ENCODE measurements at places on chromosomes 3 and 15.

DNA sequence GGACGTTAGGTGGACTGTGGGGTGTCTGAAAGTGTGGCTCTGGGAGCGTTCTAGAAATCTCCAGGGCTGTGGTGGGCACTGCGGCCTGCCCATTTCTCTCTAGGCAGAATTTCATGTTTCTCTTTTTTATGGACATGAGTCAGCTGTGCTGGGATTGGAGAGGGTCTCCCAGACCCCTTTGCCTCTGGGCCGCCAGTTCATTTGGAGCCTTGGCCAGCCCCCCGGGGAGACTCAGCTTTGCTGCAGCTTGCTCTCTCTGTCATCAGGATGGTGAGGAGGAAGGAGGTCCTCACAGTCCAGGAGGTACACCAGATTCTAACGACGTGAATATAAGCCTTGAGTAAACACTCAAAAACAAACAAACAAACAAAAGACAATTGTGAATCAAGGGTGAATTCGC is 149.6 kb upstream of the RGMA start:
- DNase-seq, result no peak

GRCh38 chr3:39221141-39221530 is 28.7 kb upstream of the XIRP1 start:
- no peak for DNase-seq

GRCh38 chr3:192514081-192514753 is 213.1 kb downstream of the FGF12 start:
- DNase-seq, result no peak

DNA sequence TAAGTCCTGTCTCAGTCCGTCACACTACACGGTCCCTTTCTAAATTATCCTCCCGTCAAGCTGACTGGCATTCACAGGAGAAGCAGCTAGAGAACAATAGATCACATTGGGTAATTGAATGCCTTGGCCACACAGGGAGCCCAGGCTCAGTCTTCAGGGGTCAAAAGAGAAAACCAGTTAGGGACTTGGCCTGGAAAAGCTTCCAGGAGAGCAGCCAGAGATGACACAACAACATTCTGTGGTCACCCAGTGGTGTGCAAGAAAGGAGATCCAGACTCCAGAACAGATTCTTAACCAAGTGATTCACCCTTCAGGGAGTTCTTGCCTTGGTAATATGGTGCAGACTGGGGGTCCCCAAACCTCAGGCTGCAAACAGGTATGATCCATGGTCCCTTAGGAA is 15.9 kb downstream of the ARHGAP31 start:
- peak; percentile 96 for DNase-seq

DNA sequence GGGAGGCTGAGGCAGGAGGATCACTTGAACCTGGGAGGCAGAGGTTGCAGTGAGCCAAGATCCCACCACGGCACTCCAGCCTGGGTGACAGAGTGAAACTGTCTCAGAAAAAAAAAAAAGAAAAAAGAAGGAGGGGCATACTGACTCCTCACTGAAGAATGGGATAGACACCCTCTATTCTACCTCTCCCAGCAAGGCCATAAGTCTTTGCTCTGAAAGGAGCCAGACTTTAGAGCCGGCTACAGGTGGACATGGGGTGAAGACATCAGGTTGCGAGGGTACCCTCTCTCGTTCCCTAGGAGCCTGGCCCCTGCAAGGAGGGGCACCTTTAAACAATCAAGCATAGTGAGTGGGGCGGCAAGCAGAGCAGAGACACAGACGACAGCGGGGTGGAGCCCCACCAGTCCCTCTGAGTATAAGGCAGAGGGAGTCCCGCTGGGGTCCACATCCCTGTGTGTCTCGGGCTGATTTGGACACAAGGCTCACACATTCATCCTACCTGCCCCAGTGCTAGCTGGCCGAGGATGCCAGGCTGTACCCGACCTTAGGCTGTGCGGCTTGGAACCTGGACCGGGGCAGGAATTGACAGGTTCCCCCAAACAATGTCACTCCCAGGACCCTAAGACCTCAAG is 1.1 kb downstream of the GRAMD2A start:
- no peak for DNase-seq

- no peak for DNase-seq
Observed at GRCh38 chr3:59265566-59265965, 215.7 kb upstream of the CFAP20DC start.

GRCh38 chr3:46370839-46371518 is at the start of gene CCR5:
CCR5 (plus strand) TSS chr3:46370946; CDS start chr3:46372903, 1,957 bp downstream.
- no peak for DNase-seq

DNA sequence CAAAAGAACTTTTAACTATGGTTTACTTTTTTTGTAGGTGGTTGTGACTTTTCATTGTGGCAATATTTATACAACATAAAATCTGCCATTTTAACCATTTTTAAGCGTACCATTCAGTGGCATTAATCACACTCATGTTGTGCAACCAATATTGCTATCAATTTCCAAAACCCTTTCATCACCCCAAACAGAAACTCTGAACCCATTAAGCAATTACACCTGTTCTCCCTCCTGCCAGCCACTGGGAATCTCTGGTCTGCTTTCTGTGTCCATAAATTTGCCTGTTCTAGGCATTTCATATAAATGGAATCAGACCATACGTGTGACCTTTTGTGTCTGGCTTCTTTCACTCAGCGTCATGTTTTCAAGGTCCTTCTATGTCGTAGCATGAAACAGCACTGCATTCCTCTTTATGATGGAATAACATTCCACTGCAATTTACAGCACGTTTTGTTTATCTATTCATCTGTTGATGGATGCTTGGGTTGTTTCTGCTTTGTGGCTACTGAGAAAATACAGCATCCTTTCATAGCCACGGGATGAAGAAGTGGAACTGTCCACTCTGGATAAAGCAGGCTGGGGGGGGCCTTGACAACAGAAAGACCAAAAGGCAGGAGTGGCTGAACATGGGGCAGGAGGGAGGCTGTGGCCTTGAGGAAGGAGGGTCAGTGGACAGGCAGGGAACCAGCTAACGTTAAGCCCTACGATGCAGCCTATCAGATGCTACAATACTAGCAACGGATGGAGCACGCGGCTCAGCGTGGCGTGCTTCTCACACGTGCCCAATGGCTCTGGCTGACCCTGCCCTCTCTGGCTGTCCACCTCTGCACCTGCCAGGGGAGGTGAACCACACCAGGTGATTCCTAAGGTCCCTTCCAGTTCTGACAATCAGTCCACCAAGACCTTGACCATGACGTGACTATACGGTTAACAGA is 110.9 kb downstream of the SEC22A start:
- DNase-seq, result no peak

DNA sequence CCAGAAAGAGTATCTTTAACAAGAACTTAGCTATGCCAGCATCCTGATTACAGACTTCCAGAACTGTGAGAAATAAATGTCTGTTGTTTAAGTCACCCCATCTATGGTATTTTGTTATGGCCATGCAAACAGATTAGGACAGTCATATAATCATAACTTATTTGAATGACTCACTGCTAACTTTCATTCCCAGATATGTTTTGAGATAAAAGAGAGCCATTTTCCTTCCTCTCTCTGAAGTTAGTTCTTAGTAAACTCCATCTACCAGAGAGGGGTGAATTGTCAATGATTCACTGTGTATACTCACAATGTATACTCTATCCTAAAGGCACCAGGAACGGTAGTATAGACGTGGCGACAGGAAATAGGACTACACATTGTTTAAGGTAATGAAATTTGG is 179.4 kb upstream of the DPH6 start:
- peak; percentile 58 for DNase-seq

DNA sequence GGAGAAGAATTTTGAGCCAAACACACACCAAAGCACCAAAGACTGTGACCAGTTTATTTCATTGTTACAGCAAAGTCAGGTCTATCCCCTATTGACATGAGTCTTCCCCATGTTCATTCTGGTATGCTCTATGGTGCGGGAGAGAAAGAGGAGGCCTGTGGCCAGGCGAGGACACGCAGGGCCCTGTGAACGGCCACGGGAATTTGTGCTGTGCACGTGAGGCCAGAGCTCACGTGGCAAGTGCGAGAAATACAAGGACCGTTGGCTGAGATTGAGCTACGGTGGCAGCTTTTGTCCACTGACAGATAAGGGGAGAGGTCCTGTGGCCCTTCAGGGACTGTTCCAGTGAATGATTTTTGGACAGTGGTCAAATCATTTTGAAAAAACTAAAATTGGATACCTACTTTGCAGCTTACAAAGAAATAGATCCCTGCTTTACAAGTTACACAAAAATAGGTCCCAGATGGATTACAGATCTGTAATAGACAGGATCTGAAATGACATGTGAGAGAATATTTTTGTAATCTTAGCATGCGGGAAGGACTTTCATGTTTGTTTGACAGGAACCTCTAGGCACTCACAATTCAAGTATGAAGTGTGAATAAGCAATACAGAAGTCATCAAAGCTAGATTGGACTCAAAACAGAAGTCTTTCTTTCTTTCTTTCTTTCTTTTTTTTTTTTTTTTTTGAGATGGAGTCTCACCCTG is 9.2 kb downstream of the ZSCAN2 start:
- DNase-seq, result no peak

- DNase-seq, result no peak
Observed at GRCh38 chr15:85417276-85417675, 36.9 kb downstream of the AKAP13 start.

Measured in AG04449 (cell line).